ENCODE measurements at places on chromosomes 1 and 21. TPM values are rescaled to one million over a fixed set of nuclear protein-coding genes. Genes with fewer than 3 reads are reported as not detected.

SPRR2G gene
- total RNA-seq: not detected

AMY1B gene
- not detected for total RNA-seq

KRTAP21-2 gene
- not detected for total RNA-seq

ATG4C gene
- total RNA-seq: 11.4 TPM

ITLN2 gene
- total RNA-seq: 0.41 TPM

DNA sequence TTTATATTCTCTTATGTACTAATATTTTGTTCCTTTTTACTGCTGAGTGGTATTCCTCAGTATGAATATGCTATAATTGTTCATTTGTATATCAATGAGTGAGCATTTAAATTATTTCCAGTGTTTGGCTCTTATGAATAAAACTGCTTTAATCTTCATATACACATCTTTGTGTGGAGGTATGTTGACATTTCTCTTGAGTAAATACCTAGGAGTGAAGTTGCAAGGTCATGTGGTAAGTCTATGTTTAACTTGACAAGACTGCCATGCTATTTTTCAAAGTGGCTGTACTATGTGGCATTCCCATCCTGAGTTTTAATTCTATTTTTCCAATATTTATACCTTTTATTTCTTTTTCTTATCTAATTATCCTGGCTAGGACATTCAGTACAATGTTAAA, 124.2 kb downstream of the ADSS2 start:
- H3K4me1 ChIP-seq: peaks cover 10% of the 10 kb centered on the region
- no peak overlapping the region for H3K27ac ChIP-seq
- no peak for DNase-seq
- H3K36me3 ChIP-seq: peaks cover 3% of the 10 kb centered on the region
- no peaks in the 10 kb centered on the region for H3K27me3 ChIP-seq
- H3K4me3 ChIP-seq: no peak overlapping the region

- H3K4me1 ChIP-seq: peaks cover 1% of the 10 kb centered on the region
- H3K36me3 ChIP-seq: peaks cover 14% of the 10 kb centered on the region
- H3K27ac ChIP-seq: no peak overlapping the region
- H3K4me3 ChIP-seq: no peak overlapping the region
Observed at GRCh38 chr1:246262281-246262680, 244.8 kb downstream of the SMYD3 start.

DNA sequence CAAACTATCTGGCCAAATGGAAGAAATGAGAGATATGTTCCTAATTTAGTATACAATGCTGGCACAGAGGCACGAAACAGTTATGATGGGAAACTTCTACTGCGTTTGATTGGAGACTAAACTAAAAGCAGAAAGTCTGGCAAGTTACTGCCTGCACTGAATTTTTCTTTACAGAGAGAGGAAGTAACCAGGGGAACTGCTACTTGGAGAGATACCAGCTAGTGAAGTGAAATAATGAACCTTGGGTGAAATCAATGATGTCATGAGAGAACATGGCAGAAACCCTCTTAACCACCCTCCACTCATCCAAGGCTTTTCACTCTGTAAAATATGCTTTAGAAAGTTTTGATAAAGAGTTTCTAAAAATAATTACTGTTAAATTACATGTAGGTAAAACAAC, 29.3 kb downstream of the NIBAN1 start:
- no peak for DNase-seq
- H3K27me3 ChIP-seq: no peaks in the 10 kb centered on the region
- no peaks in the 10 kb centered on the region for H3K36me3 ChIP-seq
- peaks cover 3% of the 10 kb centered on the region for H3K4me1 ChIP-seq
- no peak overlapping the region for H3K4me3 ChIP-seq

DNA sequence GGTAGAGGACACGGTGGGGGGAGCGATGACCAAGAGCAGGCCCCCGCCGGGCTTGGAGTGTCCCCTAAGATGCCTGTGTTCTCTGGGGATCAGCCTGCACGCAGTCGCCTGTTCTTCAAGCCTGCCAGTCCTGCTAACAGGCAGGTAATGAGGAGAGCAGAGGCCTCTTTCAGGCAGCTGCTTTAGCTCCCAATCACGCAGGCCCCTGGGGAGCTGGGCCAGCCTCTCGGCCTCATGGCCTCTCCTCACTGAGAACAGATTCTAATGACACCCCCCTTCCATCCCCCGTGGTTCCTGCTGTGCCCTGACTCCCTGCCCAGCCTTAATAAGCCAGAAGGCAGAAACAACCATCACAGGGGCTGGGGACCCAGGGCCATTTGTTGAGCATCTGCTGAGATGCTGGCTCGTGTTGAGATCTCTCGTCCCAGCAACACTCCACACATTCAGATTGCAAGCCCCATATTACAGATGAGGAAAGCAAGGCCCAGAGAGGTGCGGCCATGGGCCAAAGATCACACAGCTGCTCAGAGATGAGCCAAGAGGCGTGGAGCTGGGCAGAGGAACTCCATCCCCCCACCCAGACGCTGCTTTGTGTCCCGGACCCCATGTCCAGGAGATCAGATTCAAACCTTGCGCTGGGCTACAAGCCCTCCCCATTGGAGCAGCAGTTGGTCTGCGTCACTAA, 71.6 kb upstream of the CASZ1 start:
- H3K4me3 ChIP-seq: peak overlapping the region; percentile 62
- H3K4me1 ChIP-seq: peaks cover 43% of the 10 kb centered on the region
- peak overlapping the region; percentile 4 for H3K27ac ChIP-seq
- H3K27me3 ChIP-seq: peaks cover 12% of the 10 kb centered on the region

DNA sequence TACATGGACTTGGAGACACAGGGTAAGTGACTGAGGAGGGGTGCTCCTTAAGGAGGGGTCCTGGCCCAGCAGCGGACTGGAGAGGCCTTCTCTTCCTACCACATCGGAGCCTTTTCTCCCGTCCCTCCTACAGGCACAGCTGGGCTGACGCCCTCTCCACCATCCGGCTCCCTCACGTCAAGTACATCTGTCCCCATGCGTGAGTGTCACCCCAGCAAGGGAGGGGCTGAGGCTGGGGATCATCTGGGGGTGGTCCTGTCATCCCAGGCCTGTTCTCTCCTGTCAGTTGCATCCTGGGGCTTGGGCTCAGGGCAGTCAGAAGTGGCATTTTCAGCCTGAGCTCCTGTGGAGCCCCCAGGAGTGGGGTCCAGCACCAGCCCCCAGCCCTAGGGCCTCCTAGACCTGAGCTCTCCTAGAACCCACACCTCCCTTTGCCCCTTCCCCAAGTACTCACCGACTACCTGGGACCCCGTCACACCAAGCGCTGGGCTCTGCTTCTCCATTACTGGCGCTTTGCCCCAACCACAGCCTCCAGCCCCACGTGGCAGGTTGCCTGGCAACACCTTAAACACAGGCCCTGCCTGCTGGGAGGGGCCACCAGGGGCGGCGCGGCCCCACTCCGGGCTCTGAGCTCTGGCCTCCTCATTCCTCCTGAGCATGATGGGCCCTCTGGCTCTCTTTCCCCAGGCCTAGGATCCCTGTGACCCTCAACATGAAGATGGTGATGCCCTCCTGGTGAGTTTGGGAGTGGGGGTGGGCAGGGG, 2.3 kb downstream of the LYPLA2 start:
- no peak overlapping the region for H3K27ac ChIP-seq
- peaks cover 20% of the 10 kb centered on the region for H3K4me1 ChIP-seq
- DNase-seq: no peak
- peak overlapping the region; percentile 99 for H3K4me3 ChIP-seq

GRCh38 chr1:33460947-33461629, 11.4 kb upstream of the ZSCAN20 start:
- no peak for DNase-seq
- H3K4me3 ChIP-seq: no peak overlapping the region
- no peak overlapping the region for H3K27ac ChIP-seq
- H3K4me1 ChIP-seq: peaks cover 11% of the 10 kb centered on the region
